ACHN (cell line): ENCODE measurements at places on chromosomes 2 and 18.
A peak's percentile ranks its signal among the peaks of the same experiment; 100 is the strongest.

GRCh38 chr2:233436691-233437438 lies 82.6 kb downstream of the DGKD start:
- no peak for DNase-seq

- DNase-seq: no peak
Observed at GRCh38 chr2:2827046-2827636, 496.1 kb upstream of the MYT1L start.

GRCh38 chr2:43159797-43160196 lies 66.6 kb downstream of the ZFP36L2 start:
- no peak for DNase-seq

GRCh38 chr2:109293663-109294062 lies 164.7 kb downstream of the SH3RF3 start:
- no peak for DNase-seq

DNA sequence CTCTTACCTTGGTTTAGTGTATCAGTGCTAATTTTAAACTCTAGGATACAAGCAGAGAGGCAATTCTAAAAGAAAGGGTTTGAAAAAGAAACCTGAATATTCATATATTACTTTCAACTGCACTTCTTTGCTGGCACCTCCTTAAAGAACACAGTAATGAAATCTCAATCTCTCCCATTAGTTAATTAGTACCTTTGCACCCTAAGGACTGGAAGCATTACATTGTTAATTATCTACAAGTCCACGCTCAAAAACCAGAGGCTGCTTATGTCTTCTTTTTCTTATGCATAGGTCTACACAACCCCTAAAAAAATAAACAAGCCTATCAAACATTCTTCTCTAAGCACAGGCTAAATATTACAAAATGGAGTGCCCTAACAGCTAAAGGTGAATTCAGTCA lies 20.2 kb downstream of the EPHA4 start:
- DNase-seq: no peak

GRCh38 chr2:24174851-24175277 lies at the start of gene FAM228A:
Gene FAM228A (plus strand): TSS chr2:24175053. CDS start chr2:24175481, 428 bp downstream.
- DNase-seq: no peak

DNA sequence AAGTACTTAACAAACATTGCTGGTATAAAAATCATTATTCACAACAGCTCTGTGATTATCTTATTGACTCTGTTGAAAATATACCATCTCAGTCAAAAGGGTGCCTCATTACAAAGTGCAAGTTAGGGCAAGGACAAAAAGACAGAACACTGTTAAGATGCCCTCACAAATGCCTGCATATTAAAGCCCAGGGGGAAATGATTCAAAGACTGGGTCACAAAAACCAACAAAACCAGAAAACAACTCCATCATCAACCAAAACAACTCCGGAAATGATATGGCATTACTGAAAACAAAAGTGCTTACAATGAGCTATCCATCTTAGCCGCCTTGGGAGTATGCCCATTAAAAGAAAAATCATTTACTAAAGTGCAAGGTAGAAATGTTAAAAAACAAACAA lies 9.9 kb downstream of the PLA2R1 start:
- no peak for DNase-seq

DNA sequence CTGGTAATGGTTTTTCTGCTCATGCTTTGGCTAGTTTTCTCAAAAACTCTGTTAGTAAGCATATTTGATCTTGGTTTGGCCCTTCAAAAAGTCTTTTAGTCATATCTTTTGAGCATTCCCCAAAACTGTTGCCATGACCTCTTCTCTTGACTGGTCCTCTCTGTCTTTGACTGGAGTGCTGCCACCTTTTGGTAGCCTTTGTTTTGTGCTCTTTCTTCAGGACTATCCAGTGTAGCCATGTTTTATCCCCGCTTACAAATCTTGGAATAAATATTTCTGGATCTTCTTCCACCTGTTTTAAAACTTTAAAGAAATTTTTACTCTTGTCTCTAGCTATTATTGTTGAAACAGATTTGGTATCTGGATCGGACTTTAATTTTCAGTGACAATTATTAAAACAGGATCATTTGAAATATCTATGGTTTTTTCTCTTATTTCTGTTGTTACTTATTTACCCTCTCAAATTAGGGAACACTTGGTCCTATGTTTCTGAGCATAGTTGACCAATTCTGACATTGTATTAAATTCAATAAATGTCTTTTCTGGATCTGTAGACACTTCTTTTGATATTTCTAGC lies 965 bp upstream of the ELOA2 start:
- DNase-seq: peak; percentile 43

DNA sequence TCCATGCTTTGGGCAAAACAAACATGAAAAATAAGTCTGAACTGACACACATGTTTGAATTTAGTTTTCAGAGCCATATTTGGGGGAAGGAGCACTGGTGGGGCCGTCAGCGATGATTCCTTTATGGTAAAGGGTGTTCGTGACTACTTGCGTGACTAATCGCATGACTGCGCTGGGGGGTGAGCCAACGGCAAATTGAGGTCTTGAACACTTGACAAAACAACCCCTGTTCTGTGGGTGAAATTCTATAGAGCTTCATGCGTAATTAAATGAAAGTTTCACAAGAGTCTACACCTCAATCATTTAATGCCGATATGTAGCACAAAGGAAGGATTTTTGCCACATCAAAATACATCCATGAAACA lies 127.5 kb upstream of the CYP1B1 start:
- no peak for DNase-seq

DNA sequence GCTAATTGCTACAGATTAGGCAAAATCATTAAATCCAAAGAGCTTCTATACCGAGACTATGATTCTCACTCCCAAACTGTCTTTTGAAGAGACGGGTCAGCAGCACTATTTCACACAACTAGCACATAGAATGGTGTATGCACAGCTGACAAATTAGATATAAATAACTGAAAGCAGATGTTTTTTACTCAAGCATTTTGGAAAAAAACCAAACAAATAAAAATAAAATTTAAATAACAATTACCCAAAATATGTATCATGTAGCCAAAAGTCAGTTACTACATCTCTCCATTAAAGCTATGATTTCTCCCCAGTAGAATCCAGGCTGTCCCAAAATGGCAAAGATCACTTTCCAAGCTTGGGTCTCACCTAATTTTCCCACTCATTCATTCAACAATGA lies 107.9 kb downstream of the TMEM163 start:
- no peak for DNase-seq

DNA sequence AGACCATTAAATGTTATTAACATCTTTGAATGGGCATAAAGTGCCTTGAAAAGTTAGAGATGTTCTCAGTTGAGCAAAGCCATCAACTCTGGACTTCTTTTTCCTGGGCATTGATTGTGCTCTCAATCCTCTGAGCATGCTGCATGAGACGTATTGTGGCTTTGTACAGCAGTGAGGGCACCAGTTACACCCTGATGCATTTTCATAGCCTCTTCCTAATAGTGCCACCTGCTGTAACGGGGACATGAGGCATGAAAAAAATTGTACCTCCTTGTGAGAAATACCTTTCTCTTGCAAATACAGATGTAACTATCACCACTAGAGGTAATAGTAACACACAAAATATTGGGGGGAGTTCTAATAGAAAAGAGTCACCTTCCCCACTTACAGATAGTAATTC lies 697.5 kb downstream of the TMEM182 start:
- peak; percentile 19 for DNase-seq

GRCh38 chr2:132384491-132385151 lies 32.0 kb upstream of the GPR39 start:
- no peak for DNase-seq

- no peak for DNase-seq
Observed at GRCh38 chr18:56107821-56108477, 520.0 kb upstream of the TCF4 start.

DNA sequence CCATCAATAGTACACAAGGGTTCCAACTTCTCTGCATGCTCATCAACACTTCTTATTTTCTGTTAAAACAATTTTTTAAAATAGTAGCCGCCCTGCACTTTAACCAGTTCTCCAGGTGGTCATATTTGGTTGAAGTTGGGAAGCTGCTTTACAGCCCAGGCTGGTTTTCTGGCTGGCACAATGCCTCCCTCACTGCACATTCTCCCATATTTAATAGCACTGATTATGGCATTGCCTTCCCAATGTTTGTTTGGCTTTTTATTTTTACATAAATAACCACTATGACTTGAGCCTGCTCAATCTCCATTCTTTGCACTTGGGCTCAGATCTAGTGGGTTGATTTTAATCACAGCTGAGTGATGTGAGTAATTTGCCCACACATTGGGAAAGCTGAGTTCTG lies 111.9 kb upstream of the MAP4K3 start:
- no peak for DNase-seq

DNA sequence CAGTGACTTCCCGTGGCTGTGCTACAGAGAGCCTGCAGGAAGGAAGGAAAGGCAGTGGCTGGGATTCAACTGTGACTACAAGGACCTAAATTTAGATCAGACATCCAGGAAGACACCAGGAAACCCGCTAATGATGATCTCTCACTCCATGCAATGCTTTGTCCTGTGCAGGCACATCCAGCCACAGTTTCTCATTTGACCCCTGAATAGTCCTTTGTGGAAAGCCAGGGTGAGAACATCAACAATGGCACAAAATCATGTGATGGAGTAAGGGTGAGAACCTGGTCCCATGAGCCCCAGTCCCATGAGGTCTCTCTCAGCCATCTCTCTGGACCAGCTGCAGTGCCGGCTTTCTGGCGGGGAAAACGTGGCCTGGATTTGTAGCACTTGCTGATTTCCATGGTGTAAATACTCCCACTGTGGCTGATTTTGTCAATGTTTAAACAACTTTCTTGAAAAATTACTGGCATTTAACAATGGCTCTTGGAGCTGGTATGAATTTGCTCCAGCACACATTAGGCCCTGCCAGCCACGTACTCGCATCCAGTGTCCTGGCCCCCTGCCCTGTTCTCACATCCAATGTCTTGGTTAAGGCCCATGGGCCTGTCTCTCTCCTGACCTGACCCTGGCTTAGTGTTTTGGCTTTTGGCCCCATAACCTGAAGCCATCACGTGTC lies 159.0 kb upstream of the HAAO start:
- DNase-seq: no peak

DNA sequence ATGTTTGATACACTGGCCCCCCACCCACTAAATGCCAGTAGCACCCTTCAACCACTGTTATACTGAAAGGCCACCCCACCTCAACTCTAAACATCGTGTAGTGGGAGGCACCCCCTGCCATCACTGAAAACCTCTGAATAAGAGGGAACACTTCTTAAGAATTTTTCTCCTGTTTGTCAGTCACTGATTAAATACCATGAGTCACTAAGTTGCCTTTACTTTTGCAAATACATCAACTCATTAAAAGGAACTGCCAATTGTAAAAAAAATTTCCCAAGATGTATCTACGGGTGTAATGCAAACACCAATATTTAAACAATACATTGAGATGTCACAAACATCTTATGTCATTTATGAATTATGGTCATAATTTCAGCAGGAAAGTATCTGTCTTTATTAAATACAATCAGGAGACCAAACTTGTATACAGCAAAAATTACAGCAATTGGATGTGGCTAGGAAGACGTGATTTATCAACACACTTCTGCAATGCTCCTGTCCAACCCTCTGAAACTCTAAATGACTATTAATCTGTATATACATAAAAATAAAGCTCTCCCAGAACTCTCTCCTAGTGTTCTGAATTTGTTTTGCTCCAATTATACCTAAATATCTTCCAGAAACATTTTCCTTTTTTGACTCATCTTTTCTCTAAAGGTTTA lies 144.1 kb upstream of the STK17B start:
- DNase-seq: no peak

- no peak for DNase-seq
Observed at GRCh38 chr2:226905718-226906117, 69.9 kb downstream of the RHBDD1 start.

DNA sequence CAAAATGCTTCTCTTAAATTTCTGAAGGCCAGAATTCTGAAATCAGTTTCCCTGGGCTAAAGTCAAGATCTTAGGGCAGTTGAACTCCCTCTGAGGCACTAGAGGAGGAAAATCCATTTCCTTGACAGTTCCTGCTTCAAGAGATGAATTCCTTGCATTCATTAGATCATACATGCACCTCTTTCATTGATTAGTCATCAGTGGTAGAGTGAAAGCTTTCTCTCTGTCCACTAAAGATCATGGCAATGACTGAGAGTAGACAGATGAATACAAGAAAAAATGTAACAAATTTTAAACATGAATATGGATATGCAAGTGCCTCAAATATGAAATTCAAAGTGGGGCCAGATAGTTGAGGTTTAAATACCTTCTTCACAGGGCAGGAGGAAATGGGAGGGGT lies 693.4 kb upstream of the TMEFF2 start:
- no peak for DNase-seq

DNA sequence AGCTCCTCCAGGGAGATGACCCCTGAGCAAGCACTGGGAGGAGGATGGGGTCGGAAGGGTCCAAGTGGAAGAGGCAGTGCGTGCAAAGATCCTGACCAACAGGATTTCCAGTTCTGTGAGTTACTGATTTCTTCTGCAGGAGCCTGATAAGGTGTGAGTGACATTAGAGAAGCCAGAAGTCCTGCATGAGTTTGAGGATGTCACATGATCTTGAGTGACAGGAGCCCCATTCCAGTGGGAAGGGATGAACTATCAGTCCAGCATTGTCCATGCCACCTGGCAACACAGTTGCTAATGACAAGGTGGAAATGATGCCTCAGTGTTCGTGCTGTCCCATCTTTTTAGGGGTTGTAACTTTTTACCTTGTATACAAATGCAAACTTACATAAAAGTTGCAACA lies 285.1 kb upstream of the HDAC4 start:
- DNase-seq: no peak

GRCh38 chr18:27413495-27414401 lies 228.6 kb upstream of the CHST9 start:
- DNase-seq: peak; percentile 79

DNA sequence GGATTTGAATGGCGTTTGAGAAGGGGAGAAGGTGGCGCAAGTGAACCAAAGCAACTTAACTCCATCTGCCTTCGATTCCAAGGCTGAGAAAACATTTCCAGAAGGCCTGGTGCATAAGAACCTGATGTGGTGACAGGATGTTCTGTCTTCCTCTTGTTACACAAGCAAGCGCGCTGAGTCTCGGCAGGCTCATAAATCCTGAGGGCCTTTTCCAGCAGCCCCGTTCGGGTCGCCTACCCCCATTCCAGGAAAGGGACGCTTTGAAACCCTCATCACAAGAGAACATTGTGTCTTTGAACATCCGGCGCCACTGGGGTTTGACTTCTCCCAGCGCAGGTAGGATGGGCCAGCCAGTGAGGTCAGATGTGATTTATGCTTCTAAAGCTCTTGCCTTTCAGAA lies 403.5 kb downstream of the SETBP1 start:
- DNase-seq: no peak

DNA sequence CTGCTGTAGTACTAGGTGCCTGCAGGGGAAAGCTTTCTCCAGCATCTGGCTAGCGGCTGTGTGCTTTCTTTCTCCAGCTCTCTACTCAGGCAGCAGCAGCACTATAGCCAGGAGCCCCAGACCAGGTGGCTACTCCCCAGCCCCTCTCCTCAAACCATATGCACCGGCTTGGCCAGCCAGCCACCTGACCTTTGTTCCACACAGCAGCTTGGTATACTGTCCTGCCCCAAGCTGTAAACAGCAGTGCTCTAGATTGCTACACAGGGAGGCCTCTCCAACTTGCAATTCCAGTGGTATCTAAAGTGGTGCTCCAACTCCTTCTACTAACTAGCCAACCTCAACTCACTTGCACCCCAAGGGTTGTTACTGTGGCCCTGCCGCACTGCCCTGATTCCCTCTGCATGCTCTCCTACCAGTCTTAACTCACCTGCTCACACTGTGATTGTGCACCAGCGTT lies 19.6 kb downstream of the LDAH start:
- no peak for DNase-seq

- DNase-seq: peak; percentile 82
Observed at GRCh38 chr2:177245010-177245422, 19.5 kb downstream of the NFE2L2 start.
